Amniotic stem cell (primary cell): ENCODE measurements at places on chromosomes 2 and 18.

GRCh38 chr18:37396971-37397720 is 168.5 kb downstream of the CELF4 start:
- DNase-seq, result no peak

GRCh38 chr2:71634567-71634966 is 181.2 kb downstream of the DYSF start:
- DNase-seq, result no peak

GRCh38 chr2:49490710-49491109 is 336.4 kb upstream of the FSHR start:
- DNase-seq, result no peak

DNA sequence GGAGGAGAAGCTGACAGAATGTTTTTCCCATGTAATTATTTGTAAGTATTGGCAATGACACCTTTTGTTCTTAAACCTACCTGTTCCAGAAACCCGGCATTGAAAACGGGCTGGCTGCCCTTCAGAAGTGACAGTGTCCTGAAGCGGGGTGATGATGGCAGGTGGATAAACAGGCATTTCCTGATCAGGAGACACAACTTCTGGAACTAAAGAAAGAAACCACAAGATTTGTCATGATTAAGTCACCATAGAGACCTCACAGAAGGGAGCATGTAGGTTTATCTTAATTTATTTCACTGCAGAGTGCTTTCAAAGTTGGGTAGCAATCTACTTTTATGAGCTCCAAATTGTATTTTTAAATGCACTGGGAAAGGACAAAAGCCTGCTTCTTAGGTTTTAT is 43.1 kb downstream of the TTN start:
- no peak for DNase-seq

GRCh38 chr2:82023710-82024109 is 1719.2 kb upstream of the LRRTM1 start:
- DNase-seq, result no peak

DNA sequence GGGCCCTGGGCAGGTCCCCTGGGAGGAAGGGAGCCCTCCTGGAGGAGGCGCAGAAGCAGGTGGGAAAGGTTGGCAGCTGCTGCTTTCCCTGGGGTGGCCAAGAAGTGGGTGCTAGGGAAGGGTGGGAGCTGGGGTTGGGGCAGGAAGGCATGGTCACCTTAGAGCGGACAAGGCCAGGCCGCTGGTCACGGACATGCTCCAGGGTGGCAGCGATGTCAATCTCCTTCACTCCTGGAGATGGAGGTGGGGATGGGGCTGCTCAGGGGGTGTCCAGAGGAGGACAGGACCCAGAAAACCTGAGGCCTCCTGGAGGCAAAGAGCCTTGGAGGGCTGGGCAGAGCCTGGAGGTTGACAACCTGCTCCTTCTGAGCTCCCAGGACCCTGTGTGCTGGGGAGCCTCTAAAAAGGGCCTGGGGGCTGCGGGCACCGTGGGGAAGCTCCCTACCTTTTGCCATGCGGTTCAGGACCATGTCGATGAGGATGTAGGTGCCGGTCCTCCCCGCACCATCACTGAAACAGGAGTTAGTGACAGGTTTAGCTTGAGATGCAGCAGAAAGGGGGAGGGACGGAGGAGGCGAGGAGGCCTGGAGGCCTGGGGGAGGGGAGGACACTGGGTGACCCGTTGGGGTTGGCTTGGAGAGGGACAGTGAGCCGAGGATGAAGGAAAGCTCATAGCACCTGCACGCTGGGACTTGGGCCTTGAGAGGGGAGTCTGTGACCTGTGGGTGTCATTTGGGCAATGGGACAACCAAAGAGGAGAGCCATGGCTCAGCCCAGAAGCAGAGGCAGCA is 11.4 kb downstream of the DNAJB2 start:
- no peak for DNase-seq

DNA sequence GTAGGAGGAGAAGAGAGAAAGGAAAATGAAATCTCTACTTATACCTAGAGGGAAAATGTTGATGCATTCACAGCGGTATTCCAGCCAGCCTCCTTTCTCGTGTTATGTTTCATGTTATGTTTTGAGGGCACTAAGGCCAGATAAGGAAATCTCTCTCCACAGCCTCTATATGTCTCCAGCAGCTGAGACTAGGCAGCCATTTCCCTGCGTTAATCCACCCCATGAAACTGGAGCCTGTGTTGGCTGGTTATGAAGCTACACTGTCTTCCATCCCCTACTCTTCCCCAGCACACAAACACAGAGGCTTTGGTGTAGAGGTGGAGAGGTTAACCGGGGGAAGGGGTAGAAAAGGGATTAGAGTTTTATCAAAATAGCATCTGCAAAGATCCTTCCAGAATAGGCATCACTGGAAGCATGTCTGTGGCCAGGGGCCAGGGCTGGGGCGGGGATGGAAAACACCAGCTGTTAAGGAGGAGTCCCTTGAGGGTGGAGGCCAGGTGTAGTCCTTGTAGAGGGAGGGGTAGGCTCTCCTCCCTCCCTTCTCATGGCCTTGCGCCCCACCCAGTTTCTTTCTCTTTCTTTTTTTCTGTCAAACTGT is 100.9 kb upstream of the TNP1 start:
- no peak for DNase-seq
